ENCODE measurements at places on chromosomes 2 and 18.

- DNase-seq = no peak
Observed at GRCh38 chr2:30736461-30737325, 70.6 kb downstream of the CAPN13 start.

- DNase-seq = no peak
Observed at GRCh38 chr2:205642599-205643356, 39.5 kb upstream of the NRP2 start.

DNA sequence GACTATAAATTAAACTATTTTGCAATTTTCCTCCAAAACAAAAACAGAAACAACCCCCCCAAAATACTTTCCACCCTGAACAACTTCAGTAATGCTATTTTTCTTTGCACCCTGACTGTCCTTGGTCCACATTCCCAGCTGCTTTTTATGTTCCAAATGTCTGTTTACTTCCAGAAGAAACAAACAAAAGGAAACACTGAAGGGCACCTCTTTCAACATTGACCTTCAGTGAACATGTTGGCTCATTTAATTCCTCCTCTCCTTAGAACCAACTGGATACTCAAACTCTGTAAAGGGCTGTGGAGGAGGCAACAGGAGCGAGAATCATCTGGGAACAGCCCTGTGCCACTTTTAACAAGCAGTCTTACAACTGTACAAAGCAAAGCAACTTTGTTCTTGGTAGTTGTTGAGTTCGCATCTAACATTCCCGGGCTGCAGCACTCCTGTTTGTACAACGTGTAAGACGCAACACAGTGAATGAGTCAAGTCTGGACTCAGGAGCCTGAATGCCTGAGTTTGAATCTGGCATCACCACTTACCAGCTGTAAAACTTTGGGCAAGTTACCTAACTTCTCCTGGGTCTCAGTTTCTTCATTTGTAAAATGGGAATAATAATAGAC lies 111.4 kb upstream of the GATA6 start:
- no peak for DNase-seq

DNA sequence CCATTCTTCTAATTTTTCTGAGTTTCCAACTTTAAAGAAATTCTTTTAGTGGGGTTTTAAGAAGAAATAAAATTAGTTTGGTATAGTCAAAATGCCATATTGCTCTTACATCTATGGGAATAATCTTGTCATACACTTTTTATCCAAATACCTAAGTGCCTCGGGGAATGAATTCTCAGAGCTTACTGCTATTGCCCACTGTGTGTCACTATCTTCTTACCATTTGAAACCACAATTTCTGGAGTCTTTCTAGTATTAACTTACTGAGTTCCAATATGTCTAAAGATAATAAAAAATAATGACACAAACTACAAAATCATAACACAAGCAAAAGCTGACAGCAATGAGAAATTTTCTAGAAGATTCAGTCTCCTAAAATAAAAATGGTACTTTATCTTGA lies 23.7 kb upstream of the DNAH6 start:
- no peak for DNase-seq

- no peak for DNase-seq
Observed at GRCh38 chr2:26756337-26756736, 7.7 kb upstream of the SLC35F6 start.

DNA sequence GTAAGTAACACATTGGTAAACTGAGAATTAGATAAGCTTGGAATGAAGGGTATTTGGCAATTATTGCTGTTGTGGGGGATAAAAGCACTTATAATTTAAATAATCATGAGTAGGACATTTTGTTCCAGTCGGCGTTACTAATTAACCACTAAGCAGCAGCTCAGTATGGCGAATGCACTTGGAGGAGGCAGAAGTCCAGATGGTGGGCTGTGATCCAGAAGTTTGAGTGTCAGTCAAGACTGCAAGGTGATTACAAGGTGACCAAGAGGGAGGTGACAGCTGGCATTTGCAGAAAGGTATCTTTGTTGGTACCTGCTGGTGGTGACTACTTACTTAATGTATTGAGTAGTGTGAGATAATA lies 643.6 kb upstream of the FAM98A start:
- no peak for DNase-seq

DNA sequence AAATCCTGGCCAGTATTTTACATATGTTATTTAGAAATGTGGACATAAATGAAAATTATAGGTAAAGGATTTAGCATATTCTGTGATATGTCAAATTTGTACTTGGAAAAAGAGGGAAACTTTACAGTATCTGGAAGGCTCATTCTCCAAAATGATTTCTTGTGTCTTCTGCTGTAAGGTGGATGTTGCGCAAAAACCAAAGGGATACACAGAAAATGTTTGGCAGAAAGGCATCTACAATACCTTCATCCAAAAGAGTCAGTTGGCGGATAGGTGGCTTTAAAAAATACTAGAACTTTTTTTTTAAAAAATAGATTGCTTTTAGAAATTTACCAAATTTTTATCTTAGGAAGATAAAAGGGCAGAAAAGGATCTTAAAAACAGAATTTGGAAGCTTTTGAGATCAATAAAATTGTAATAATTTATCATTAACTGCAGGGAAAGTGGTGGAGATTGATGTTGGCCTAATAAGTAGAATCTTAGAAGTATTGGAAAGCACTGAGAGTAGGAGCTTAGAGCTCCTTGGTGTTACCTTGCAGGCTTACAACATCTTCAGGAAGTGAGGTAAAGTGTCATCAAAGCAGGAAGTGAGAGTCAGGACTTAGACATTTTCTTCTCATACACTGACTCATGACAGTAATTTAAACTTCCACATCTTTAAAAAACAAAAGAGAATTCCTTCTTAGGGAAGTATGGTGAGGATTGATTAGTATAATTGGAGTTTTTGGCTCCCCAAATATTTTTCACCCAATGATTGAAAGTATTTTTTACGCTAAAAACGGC lies 2.1 kb downstream of the NABP1 start:
- no peak for DNase-seq

- DNase-seq = no peak
Observed at GRCh38 chr18:49988733-49989132, 175.4 kb upstream of the ACAA2 start.

DNA sequence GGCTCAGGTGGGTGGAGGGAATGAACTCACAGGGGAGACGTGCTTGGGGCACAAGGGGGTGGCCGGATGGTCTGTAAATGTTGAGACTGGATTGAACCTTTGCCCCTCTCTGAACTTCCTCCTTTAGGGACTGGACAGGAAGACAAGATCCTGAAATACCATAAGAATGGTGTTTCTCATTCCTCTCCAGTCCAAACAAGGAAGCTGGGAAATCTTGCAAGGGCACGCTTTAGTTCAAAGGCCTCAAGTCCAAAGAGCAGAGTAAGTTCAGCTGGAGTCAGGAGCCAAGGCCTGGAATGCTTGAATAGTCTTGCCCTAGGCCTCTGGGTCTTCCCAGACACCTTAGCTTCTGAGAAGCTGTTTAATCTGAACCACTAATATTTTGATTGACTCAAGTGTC lies 52.4 kb upstream of the SIX3 start:
- DNase-seq = no peak

- DNase-seq = no peak
Observed at GRCh38 chr2:101871480-101871879, 120.3 kb upstream of the IL1R2 start.

DNA sequence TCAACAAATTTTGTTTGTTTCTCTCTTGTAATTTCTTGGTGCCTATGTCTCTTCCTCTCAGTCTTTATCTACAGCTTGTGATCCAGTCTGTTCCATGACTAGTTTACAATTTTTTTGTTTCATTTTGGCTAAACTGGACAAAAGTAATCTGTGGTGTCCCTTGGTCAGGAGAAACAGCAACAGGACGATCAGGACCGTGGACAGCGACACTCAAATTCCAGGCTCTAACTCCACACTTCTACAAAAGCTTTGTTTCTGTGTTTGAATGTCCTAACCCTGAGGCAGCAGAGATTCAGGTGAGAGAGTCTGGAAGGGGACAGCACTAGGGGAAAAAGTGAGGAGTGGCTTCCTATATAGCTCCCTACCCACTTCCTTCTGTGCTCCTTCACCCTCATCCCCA lies 593.3 kb upstream of the FANCL start:
- no peak for DNase-seq

DNA sequence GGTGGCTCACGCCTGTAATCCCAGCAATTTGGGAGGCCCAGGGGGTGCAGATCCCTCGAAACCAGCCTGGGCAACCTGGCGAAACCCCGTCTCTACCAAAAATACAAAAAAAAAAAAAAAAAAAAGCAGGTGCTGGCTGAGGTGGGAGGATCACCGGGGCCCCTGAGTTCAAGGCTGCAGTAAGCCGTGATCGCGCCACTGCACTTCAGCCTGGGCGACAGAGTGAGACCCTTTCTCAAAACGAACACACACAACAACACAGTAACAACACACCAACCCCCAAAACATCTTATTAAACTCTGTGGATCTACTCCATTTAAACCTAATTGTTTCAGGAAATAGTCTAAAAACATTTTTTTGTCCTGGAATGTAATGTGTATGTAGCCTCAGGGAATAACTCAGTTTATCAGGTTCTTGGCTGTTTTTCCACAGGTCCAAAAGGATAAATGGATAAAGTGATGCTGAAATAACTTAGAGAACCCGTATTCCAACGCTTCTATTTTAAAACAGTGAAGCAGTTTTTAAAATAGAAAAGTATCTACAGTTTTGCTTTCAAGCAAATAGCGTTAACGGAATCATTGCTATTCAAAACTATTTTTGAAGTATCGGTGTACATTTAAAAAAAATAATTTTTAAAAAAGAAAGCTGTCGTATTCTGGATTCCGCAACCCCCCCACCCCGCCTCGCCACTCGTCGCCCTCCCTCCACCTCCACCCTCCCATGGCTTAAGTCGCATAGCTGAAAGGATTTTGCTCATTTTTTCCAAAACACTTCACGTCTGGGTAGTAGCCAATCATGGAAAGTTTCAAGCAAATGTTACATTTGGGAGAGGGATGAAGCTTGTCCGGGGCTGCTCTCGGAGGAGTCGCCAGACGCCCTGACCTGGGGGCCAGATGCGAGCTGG lies 895 bp upstream of the GLS start:
- no peak for DNase-seq

- DNase-seq = no peak
Observed at GRCh38 chr2:44705876-44706480, 235.5 kb upstream of the SIX3 start.

GRCh38 chr2:98465456-98466226 lies 21.0 kb downstream of the INPP4A start:
- no peak for DNase-seq

- no peak for DNase-seq
Observed at GRCh38 chr2:236049981-236050380, 118.2 kb downstream of the GBX2 start.

- no peak for DNase-seq
Observed at GRCh38 chr2:122681626-122682025, 926.2 kb downstream of the TSN start.

GRCh38 chr2:235095569-235095968 lies 143.8 kb downstream of the SH3BP4 start:
- no peak for DNase-seq

DNA sequence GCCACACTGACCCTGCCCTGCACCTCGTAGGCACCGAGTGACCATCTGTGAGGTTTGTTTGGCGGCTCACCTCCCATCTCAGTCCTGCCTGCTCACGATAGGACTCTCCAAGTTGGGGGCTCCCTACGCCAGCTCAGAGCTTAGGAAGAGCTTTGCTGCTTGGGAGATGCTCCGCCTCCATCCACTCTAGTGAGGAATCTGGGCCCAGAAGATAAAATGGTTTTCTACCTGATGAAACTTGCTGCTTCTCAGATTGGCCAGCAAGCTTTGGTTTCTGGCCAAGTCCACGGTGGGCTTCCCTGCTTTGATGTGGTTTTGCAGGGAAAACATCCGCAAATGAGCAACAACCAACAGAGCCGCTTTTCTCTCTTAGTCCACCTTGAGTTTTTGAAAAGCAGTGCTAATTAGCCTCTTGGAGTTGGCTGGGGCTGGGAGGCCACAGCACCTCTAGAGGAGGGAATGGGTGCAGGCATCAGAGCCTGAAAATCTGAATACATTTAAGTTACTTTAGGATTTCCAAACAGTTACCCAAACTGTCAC lies 42.2 kb downstream of the THNSL2 start:
- no peak for DNase-seq

- DNase-seq = no peak
Observed at GRCh38 chr2:171910494-171910893, 11.8 kb upstream of the HAT1 start.

DNA sequence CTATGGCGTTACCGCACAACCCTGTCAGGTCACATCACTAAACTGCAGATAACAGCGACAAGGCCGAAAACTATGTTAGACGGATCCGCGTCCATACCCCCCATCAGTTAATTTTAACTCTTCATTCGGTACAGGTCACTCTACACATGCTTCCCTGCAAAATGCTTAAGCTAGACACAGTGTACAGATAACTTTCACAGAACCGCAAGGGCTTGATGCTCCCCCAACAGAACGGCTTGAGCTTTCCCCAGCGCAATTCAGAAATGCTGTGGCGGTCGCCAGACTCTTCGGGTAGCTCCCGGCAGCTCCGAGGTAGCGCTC lies 283 bp upstream of the RBBP8 start:
- DNase-seq = no peak

- DNase-seq = no peak
Observed at GRCh38 chr2:127081826-127082633, 24.9 kb downstream of the BIN1 start.

GRCh38 chr2:239013678-239013976 lies 165.7 kb downstream of the TWIST2 start:
- DNase-seq = no peak
